ENCODE measurements at places on chromosomes 11 and 22.

DNA sequence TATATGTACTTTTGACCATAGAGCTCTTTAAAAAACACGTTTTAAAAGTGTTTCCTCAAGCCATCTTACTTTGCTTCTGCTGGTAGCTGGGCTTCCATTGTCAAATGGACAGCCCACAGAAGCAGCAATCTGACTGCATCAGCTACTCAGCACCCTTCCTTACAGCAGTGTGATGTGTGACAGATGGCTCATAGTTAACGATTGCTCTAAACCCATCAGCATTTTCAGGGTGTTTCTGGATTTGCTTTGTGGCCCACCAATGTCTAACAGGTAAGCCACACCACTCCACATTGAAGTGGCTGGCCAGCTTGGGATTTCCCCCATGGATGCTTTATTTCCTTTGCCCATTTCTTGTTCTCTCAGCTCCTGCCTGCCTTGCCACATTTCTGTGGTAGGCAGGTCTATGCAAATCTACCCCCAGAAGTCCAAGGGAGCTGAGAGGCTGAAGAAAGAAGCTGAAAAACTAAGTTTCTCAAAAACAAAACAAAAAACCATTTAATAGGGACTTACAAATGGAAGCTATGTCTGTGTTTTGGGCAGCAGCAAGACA is 7.3 kb upstream of the FAR1 start:
- no peak for DNase-seq

- peak; percentile 26 for DNase-seq
These were observed 725 bp downstream of the KDM2A start for GRCh38 chr11:67119585-67120391.

DNA sequence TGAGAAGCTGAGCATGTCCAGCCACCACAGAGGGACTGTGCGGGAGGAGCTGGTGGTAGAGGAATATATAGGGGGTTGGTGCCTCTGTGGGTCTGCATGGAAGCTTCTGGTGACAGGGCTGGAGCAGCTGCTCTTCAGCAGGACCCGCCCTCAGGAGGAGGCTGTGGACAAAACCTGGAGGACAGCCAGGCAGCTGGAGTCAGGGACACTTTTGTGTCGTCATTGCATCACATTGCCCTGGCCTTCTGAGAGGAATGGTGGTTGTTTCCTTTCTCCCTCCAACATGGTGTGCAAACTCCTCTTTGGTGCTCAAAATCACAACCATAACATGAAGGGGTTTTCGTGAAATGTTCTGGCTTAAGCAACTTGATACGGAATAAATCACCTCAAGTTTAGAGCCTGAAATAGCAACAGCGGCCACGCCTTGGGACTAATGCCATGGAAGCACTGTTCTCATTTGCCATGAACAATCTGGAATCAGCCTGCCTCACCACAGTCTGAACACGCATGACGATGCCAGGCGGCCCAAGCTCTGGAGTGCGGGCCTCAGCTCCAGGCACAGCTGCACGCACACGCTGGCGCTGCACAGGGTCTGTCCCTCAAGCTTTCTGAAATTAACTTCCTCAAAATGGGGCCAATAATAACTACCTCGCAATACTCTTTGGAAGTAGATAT is 17.1 kb upstream of the CSRP3 start:
- no peak for DNase-seq

- no peak for DNase-seq
These were observed 2.3 kb upstream of the PNPLA5 start for GRCh38 chr22:43894122-43894521.

DNA sequence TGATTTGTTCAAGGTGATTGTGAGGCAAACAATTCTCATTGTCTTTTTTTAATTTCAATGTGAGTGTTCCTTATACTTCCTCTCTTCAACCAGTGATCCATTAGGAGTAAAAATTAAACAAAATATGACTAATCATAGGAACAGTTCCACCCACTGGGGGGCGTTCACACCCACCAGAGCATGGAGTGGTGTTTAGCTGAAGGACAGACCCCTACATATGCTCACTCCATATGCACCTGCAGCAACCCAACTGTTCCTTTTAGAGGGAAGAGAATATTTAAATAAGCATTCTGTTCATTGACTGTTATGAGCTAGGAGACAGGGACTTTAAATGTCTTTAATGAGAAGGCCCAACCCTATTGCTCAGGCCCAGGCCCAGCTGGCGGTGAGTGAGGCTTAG is 78.7 kb upstream of the DRD2 start:
- no peak for DNase-seq

All from RWPE1 (cell line).